ENCODE measurements at places on chromosomes 7 and 10. TPM values are rescaled to one million over a fixed set of nuclear protein-coding genes. Genes with fewer than 3 reads are reported as not detected.

IL6 gene
- total RNA-seq, result 9.4 TPM

PIK3CG gene
- total RNA-seq, result not detected

ERV3-1 gene
- total RNA-seq, result 3.9 TPM

OTUD1 gene
- total RNA-seq, result 3.7 TPM

CYP51A1 gene
- 137 TPM for total RNA-seq

NKX2-3 gene
- 0.12 TPM for total RNA-seq

PON3 gene
- total RNA-seq, result 0.49 TPM

TMEM229A gene
- not detected for total RNA-seq

GBX1 gene
- total RNA-seq, result not detected

TLX1 gene
- total RNA-seq, result not detected

CPA2 gene
- 0.17 TPM for total RNA-seq

FAM13C gene
- 0.22 TPM for total RNA-seq

TUBAL3 gene
- total RNA-seq, result not detected

JAZF1 gene
- 6.7 TPM for total RNA-seq

TMEM213 gene
- total RNA-seq, result not detected

GPR37 gene
- 6.2 TPM for total RNA-seq

JCAD gene
- total RNA-seq, result not detected

THSD7A gene
- 3.1 TPM for total RNA-seq
